ENCODE measurements at places on chromosomes 7 and 10.
A peak's percentile ranks its signal among the peaks of the same experiment; 100 is the strongest.

- DNase-seq, result no peak
Measured at GRCh38 chr10:3526727-3527501, 258.1 kb downstream of the KLF6 start.

- no peak for DNase-seq
Measured at GRCh38 chr10:62305813-62306212, 37.2 kb upstream of the RTKN2 start.

DNA sequence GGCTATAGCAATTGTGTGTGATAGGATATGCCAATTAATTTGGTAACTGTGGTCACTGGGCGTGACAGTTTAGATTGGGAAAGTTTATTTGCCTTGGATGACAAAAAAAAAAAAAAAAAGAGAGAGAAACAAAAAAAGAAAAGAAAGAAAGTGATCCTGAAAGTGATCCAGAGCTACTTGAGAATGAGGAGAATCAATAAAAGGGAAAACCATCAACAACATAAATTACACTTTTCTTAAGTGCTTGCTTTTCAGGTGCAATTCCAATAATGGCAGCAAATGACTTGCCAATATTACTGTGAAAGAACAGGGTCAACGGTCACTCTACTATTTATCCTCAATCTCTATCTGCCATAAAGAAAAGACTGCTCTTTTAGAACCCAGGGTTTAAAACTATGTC lies 191.8 kb upstream of the SEMA3C start:
- DNase-seq, result no peak

DNA sequence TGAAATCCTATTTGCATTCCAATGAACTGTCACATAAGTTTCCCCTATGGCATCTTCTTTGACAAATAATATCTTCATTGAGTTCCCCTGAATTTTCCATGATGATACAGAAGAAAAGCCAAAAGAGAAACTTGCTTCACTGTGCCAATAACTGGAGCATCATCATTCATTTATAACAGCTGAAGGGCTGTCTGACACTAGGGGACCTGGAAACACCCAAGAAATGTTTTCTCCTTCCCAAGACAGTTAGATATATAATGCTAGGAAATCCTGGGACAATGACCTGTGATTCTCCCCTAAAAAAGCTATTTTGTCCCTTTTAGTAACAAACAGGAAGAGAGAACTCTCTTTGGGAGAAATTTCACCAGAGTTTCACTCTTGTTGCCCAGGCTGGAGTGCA lies 133.6 kb downstream of the SEMA3C start:
- no peak for DNase-seq

DNA sequence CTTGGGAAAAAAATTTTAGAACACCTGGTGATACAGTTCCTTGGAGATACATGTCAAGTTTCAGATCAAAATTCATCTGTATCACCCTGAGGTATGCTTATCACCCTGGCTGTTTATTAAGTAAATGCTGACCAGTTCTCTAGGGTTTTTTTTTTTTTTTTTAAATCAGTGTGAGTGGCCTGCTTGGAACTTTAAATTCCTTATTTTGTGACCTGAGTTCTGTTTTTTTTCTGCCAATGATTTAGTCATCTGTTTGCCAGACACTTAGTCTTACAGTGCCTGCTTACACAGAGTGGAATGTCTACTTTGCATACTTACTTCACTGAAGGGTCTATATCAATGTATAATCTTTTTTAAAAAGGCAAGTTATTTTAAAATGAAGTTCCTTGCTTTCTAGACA lies 1.8 kb downstream of the TSPAN13 start:
- DNase-seq, result no peak

- DNase-seq, result peak; percentile 85
Measured at GRCh38 chr10:6239213-6239991, 36.7 kb downstream of the PFKFB3 start.

GRCh38 chr10:111222961-111223360 lies 146.1 kb downstream of the ADRA2A start:
- no peak for DNase-seq

DNA sequence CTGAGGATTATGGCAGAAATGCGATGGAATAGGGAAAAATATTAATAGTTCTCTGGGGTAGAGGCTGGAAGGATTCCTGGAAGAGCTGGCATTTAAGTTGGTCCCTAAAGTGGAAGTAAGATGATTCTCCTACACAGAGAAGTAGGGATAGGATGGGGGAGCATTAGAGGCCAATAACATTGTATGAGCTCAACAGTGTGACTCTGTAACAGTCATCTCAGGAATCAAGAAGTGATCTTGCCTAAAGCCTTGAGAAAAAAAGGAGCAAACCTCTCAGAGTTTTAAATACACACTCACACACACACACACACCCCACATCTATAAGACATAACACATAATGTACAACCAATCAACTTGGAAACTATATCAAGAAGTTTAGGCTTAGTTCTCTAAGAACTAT lies 117.7 kb upstream of the CDK1 start:
- no peak for DNase-seq

GRCh38 chr7:106064771-106065574 lies 47.1 kb downstream of the SYPL1 start:
- DNase-seq, result peak; percentile 95
